NCI-H187 (cell line): ENCODE measurements at places on chromosomes 3 and 15.

DNA sequence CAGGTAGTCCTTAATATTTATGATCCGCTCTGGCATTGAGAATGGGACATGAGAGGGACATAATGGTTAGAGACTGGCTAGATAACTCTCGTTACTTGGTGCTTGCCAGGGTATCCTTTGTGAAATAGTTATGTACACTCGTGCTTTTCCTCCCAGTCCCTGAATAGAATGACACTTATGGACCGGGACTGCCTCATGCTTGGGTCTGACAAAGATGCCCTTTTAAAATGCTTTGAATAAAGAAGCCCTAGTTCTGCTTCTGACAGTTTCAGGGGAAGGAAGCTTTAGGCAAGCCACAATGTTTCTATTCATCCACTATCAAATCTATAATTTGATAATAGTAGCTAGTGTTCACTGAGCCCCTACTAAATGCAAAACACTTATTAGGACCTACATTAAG, 29.4 kb downstream of the POLR2M start:
- DNase-seq, result no peak

- no peak for DNase-seq
These were observed 59.0 kb downstream of the FRMD4B start for GRCh38 chr3:69326855-69327300.

DNA sequence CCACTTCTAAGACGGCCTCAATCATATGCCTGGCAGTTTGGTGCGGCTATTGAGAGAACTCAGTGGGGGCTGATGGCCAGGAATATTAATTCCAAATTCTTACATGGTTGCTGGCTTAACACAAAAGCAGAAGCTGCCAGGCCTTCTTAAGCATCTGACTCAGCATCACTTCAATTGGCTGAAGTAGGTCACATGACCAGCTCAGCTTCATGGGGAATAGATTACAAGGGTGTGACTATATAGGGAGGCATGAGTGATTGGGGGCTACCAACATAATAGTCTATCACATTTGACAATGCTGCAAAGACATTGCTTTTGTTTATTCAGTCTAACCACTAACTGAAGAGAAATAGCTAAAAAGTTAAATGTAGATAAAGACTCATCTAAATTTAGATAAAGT, 101.6 kb upstream of the ANKRD28 start:
- no peak for DNase-seq

DNA sequence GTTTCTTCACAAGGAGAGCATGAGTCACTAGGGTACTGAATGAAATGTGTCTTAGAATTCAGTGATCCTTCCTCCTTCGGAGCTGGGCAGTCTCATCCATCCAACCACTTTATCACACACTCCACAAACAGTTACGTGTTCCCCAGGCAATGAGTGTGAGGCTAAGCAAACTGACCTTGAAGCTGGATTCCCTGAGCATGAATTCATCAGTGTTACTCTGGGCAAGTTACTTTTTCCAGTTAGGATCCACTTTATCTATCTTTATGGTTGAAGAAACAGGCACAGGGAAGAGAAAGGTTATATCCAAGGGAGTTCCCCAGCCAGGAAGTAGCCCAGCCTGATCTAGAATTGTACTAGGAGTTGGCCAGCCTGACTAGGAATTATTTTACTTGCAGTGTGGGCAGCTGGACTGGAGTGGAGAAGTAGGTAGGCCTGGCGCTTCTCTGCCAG, 17.1 kb upstream of the GCNT3 start:
- DNase-seq, result no peak

- no peak for DNase-seq
These were observed 1.8 kb downstream of the ICE2 start for GRCh38 chr15:60477164-60477563.

GRCh38 chr3:120780977-120781376, 38.4 kb downstream of the GTF2E1 start:
- no peak for DNase-seq

GRCh38 chr3:31636049-31636448, 103.3 kb downstream of the STT3B start:
- DNase-seq, result no peak

- no peak for DNase-seq
These were observed 184.3 kb downstream of the AKAP13 start for GRCh38 chr15:85564686-85565085.

DNA sequence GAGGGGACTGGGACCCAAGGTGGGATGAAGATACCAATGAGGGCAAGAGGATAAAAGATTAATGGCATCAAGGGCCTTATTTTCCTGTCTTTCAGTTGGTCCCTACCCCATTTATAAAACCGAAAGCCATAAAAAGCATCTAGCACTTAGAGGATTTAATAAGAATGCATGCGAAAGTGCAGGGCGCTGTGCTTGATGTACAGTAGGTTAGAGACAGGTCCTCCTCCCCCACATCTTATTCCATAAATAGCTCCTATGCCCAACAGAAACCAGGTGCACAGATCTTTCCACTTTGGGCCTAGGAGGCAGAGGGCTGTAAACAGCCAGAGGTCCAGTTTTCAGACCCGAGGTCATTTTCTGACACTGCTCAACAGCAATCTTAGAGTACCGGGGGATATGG, 1.2 kb downstream of the LPCAT4 start:
- no peak for DNase-seq

- DNase-seq, result no peak
These were observed 25.9 kb downstream of the RFTN1 start for GRCh38 chr3:16487511-16488175.

- DNase-seq, result no peak
These were observed 1.0 kb downstream of the LEKR1 start for GRCh38 chr3:156826896-156827882.

DNA sequence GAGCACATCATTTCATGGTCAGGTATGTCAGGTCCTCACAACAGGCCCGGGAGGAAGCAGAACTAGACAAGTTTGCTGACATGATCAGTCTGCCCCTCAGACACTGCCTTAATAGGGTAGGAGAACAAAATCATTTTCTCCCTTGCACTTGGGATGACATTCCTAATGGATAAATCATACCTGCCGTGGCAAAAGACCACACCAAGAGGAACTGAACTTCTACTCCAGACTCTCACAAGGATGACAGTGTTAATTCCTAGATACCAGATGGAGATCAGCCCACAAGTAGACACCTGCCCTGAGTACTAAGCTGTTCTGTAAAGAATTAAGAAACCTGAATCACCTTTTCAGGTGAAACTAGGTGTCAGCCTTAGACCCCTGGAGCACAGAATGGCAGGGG, 19.5 kb downstream of the SIAH2 start:
- no peak for DNase-seq

- DNase-seq, result peak; percentile 41
These were observed 293.5 kb upstream of the SUCLG2 start for GRCh38 chr3:67947808-67948508.

- DNase-seq, result no peak
These were observed 79.8 kb downstream of the EPHB1 start for GRCh38 chr3:134874737-134875413.

DNA sequence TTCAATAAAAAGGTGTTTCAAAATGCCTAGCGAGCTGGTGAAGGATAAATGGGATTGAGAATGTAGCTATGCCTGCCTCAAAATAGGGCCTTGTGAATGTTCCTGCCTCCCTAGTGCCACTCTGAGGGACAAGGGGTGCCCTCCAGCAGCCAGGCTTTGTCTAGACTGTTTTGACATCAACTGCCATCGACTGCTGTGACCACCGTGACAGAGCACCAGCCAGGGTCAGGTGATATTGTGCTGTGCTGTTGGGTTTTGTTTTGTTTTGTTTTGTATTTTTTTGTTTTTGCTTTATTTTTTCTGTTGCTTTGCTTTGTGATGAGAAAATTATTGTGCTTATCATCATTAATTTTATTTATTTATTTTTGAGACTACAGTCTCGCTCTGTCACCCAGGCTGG, 144.8 kb downstream of the SMAD6 start:
- no peak for DNase-seq

GRCh38 chr3:61610316-61610715, 48.9 kb downstream of the PTPRG start:
- no peak for DNase-seq

DNA sequence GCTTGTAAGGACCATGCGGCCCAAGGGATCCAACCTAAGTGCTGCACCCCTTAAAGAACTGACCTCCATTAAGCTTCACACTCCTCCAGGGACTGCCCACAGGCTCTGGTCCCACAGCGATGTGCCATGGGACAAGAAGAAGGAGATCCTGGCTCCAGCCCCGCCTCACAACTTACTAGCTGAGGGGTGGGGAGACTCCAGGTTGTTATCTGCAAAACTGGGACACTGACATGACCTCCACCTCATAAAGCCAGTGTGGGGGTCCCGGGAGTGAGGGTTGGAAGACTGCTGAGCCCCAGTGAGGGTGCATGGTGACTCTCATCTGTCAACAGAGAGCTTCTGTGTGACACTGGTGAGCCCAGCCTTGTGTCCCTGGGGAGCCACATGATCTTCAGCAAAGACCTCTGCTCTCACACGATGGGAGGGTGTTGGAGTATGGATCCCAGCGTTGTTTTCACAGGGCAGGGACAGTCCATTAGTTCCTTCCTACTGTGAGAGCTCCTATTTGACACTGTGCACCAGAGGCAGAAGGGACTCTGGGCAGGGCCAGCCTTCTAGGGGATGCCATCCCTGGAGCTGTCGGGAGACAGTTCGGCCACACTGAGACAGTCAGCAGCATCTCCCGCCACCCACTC, 26.7 kb downstream of the EAF1 start:
- no peak for DNase-seq

GRCh38 chr15:63826528-63826927, 7.2 kb downstream of the HERC1 start:
- no peak for DNase-seq

GRCh38 chr3:71784914-71785531, at the start of gene PROK2:
Gene PROK2 (minus strand): TSS chr3:71785148. CDS start chr3:71785052, 96 bp downstream.
- no peak for DNase-seq

DNA sequence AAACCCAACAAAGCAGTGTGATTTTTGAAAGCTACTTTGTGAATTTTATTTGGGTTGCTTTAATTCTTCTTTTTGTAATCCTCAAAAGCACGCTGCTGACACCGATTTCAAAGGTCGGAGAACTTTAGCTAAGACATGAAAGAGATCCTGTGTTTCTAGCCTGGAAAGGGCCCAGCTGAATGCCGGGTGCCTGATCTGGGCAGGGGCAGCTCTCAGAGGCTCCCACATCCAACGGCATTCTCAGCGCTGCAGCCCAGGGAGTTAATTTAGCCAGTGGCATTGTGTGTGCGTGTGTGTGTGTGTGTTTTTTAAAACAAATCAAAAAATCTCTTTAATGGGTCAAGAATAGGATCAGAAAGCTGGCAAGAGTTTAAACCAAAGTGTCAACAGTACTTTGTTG, 6.6 kb downstream of the RBP1 start:
- no peak for DNase-seq

GRCh38 chr3:150222691-150223489, 185.2 kb upstream of the TSC22D2 start:
- DNase-seq, result no peak

- DNase-seq, result peak; percentile 41
These were observed 558.5 kb upstream of the CFAP20DC start for GRCh38 chr3:59608356-59608755.

GRCh38 chr3:16363636-16364035, 98.6 kb downstream of the OXNAD1 start:
- no peak for DNase-seq

- DNase-seq, result no peak
These were observed 14.1 kb upstream of the CTXND1 start for GRCh38 chr15:80266113-80266512.

GRCh38 chr15:31328969-31329639, 2.5 kb downstream of the KLF13 start:
- no peak for DNase-seq

- no peak for DNase-seq
These were observed 248.5 kb downstream of the PTPRG start for GRCh38 chr3:61809879-61810278.

DNA sequence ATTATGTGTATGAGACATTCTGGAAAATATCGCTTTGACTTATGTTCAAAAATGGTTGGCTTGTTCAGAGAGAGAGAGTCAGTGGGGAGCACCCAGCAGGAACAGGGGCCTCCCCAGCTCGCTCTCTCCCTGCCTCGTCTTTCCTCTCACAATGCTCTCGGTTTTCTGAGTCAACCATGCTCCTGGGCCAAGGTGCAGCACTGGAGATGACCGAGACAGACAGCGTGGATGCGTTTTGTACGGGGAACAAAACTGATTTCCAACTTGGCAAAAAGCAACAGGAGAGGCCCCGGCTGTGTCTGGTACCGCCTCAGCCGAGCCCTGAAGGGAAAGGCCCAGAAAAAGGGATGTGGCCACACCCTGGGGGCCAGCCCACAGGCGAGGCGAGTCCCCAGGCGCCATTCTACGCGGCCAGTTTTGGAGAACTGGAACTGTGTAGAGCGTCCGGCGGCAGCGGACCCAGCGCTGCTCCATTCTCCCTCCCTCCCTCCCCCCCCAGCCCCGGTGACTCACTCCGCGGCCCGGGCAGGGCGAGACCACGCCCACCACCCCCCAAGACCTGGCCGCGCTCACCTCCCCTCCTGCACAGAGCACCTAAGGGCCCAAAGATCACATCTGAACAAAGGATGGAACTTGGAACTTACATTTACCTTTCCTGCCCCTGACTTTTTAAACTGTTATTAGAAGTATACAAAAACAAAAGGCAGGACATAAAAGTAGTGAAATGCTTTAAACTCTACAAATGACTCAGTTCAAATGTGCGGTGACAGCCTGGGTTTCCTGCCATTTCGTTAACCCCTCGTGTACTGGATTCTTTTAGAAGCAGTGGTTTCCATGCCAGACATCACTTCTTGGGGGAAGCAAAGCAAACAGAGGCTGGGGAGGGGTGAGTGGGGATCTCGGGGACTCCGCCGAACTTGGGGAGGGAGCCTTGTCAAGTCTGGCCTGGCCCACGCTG, 12.7 kb downstream of the ATP10A start:
- DNase-seq, result no peak

DNA sequence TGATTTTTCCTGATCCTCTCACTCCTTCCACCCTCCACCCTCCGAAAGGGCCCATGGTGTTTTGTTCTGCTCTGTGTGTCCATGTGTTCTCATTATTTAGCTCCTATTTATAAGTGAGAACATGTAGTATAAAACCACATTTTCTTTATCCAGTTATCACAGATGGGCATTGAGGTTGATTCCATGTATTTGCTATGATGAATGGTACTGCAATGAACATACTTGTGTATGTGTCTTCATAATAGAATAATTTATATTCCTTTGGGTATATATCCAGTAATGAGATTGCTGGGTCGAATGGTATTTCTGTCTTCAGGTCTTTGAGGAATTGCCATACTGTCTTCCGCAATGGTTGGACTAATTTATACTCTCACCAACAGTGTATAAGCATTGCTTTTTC, 126.0 kb downstream of the IMPG2 start:
- no peak for DNase-seq

DNA sequence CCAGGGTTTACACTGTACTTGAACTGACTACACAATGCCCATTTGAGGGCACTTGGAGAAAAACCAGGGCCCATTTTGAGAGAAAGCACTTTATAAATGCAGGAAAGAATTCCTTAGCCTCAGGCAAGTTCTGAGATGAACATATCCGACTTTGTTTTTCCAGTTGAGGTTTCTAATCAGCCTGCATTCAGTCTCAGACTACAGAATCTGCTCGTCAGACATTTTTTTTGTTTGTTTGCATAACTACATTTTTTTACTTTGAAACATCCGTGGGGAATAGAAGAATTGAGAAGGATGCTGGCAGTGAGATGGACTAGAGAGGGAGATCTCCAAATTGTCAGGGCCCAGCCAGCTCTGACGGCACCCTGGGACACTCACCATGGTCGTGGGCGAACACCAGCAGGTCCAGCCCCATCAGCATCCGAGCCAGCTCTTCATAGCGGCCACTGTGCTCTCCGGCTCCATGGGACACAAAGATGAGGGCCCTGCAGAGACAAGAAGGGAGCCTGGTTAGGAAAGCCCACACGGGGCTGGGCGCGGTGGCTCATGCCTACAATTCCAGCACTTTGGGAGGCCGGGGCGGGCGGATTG, 40.8 kb downstream of the MGLL start:
- DNase-seq, result no peak
